GM10248 (cell line): ENCODE measurements at places on chromosomes 3 and 15.

DNA sequence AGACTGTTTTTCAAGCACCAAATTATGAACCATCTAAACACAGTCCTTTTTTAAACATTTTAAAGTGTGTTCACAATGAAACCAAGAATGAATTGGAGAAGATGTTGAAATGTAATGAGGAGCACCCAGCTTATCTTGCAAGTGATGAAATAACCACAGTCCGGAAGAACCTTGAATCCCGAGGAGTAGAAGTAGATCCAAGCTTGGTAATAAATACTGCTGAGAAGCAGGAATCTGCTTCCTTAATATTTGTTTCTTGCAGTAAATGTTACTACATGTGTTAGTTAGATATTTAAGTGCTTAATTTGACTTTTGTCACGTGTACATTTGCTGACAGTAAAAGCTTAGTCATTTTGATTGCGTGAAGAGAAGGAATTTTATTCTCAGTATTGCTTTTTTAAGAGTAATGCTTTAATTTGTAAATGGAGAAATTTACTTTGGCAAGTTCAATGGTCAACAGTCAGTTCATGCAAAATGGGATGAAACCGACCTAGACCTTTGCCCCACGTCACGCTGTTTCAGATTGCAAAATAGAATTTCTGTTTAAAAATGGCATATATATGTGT, 69.8 kb downstream of the OPA1 start:
- DNase-seq = no peak

DNA sequence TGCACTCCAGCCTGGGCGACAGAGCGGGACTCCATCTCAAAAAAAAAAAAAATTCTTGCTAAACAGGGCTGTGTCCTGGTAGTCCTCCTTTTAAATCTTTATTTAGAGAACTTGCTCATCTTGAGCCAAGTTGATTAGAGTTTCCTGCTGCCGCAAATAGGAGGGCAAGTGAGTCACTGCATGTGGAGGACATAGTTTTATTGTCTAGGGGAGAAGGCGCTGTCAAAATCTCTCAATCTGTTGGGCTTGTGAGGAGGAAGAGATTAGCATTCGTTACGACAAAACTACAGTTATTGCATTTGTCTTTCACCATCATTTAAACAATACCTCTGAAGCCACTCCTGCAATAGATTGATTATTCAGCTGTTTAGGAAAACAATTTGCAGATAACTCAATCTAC, 11.5 kb downstream of the MUC4 start:
- DNase-seq = no peak

GRCh38 chr3:184491867-184492615, 69.5 kb upstream of the EPHB3 start:
- no peak for DNase-seq

- DNase-seq = no peak
These were observed 67.3 kb upstream of the ST3GAL6 start for GRCh38 chr3:98695796-98696195.

DNA sequence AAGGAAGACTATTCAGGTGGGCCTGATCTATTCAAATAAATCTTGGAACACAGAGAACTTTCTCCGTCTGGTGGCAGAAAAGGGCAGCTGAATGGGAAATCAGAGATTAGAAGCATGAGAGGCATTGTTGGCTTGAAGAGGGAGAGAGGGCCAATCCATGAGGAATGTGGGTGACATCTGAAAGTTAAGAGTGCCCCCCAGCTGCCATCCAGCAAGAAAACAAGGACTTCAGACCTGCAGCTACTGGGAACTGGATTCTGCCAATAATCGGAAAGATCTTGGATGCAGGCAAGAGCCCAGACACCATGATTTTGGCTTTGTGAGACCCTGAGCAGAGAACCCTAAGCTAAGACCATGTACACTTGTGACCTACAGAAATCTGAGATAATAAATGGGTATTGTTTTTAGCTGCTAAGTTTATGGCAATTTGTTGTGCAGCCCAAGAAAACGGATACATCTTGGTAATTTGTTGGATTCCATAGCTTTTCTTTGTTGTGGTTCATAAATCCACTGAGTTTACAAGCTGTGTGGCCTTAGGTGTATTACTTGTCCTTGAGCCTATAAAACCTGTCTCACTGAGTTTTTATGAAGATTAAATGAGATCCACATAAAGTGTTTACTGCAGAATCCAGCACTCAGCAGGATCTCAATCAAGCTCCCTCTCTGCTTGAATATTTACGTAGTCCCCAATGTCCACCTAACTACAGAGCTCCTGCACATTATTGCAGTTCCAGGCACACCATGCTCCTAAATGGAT, 82.1 kb upstream of the PRTG start:
- DNase-seq = no peak

DNA sequence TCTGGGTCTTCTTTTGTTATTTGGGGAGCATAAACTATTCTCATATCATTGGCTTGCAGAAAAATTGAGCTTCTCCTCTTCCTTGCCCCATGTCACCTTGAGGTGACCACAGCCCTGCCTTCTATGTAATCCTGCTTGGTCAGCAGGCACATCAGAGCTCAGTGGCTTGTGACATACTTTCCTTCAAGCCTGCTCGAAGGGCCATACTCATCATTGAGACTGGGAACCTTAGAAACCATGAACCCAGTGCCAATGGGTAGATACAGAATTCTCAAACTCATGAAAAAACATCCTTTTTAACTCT, 3.7 kb upstream of the CCR2 start:
- no peak for DNase-seq

DNA sequence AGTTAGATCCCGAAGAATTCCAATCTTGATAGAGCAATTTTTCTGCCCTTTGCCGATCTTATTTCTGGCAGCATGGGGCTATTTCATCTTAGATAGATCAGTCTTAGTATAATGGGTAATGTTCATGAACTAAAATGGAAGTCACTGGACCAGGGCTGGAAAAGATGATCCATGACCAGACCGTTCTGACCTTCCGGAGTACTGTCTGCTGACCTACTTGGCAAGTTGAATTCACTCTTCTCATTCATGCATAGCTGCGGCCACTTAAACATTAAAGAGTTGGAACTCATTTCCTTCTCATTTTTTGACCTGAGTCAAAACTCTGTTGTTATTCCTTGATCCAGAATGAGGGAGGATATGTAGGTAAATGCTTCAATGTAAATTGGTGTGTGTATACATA, 32.5 kb downstream of the GMNC start:
- no peak for DNase-seq

DNA sequence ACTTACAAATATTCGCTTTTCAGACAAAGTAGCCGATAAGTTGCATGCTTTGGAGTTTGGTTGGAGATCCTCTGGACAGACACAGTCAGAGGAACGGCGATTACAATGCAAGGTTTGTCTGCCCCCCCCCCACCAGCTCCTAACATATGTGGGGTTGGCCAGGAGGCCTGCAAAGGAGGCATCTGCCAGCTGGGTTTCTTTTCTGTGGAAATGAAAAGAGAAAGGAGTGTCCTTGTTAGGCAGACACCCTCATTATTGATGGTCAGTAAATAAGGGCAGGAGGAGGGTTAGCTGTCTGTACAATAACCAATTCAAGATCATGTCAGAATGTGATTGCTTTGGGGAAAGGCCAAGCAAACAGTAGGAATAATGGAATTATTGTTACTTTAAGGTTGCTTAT, 49.1 kb downstream of the TLNRD1 start:
- DNase-seq = no peak

DNA sequence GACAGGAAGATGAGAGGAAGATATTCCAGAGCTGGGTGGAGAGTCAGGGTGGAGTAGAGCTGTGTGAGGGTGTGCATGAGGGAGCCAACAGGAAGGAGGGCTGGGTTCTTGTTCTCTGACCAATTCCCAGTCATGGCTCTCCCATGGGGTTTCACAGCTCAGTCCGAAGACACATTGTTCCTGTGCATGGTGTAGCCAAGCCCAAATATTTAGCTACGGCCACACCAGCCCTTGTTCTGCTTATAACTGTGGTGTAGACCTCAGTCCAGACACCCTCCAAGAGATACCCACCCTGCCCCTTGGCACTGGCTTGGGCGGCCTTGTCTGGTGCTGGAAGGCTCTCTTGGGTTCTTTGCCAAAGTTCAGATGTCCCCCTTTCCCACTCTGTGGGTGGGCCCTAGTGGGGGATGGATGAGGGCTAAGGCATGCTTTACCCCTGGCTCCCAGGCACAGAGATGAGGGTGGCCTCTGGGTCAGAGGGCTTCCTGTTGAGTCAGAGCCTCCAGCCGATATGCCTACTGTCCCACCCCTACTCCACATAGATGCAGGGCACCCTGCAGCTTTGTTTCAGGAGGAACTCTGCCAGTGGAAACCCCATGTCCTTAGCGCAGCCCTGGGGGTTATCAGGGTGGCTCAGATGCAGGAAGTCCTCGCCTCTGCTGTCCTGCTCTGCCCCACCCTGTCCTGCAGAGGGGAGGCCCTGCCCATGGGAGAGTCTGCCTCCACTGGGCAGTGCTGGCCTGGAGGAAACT, 271.2 kb upstream of the CTDSPL start:
- DNase-seq = no peak

- DNase-seq = no peak
These were observed 48.8 kb downstream of the CCDC12 start for GRCh38 chr3:46927718-46928073.

DNA sequence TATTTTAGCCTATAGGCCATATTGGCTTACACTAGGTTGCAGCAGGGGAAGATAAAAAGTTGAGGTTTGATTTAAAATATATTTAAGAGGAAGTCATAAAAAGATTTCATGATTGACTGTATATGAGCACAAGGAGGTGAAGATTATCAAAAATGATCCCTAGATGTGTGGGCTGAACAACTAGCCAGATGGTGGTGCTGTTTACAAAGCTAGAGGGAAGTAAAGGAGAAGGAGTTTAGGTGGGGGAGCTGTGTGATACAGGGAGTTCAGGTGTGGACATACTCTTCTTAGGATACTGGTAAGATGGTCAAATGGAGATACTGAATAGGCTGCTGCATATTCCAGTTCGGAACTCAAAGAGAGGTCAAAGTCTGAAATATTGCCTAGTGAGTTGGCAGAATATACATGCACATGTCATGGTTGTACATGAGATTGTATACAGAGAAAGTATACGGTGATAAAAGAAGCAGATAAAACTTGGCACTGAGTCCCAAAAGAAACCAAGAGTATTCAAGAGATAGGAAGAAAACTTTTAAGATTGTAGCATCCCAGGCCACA, 727.8 kb downstream of the NLGN1 start:
- no peak for DNase-seq

DNA sequence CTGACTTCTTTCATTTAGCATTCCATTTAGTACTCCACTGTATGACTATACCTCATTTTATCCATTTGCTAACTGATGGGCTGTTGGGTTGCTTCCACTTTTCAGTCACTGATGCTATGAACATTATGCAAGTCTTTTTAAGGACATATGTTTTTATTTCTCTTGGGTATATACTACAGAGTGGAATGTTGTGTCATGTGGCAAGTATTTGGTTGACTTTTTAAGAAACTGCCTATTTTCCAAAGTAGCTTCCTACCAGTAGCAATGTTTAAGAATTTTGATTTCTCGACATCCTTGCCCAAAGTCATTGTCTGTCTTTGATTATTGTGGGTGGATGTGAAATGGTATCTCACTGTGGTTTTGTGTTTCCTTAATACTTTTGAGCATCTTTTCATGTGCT, 110.1 kb upstream of the TPM1 start:
- no peak for DNase-seq

GRCh38 chr3:62940771-62941563, 65.8 kb upstream of the CADPS start:
- DNase-seq = no peak
